Myocyte (in vitro differentiated cells): ENCODE measurements at places on chromosomes 5 and 9. TPM values are rescaled to one million over a fixed set of nuclear protein-coding genes. Genes with fewer than 3 reads are reported as not detected.

- DNase-seq, result peak; percentile 95
Observed at GRCh38 chr9:86126998-86127972, 27.9 kb upstream of the GOLM1 start.

Gene EQTN
- total RNA-seq, result not detected in 2 replicates

- DNase-seq, result peak; percentile 76
Observed at GRCh38 chr5:138354926-138355378, 2.5 kb downstream of the KDM3B start.

DNA sequence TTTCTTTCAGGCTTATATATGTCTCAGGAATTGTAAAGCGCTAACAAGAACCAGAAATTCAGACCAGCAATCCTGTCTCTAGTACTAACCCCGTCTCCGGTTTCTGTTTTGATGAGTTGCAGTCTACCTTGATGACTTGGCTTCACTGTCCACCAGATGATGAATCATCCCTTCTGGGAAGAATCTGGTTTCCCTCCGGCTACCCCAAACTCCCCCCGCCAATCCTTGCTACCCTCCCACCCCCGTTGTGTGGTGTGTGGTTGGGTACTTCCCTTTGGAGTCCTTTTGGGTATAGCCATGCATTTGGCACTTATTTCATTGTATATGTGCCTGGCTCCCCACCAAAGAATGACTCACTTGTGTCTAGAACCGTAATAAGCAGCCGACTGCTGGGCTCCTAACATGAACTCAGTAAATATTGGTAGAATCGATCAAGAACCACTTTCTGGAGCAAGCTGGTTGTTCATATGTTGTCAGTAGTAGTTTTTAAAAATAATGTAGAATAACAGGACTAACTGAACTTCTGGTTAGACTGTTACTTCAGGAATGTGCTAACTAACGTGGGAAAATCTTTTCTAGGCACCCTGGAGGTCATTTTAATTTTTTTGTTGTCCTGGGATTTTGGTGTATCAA is 8.3 kb upstream of the TGFBI start:
- peak; percentile 87 for DNase-seq

Gene LRRC14B
- total RNA-seq, result 11.2 and 21.9 TPM in 2 replicates

Gene TAF11L10
- total RNA-seq, result not detected in 2 replicates

GRCh38 chr9:125523681-125524080 is 183.3 kb downstream of the MAPKAP1 start:
- DNase-seq, result no peak

- no peak for DNase-seq
Observed at GRCh38 chr9:9215050-9215449, 1397.8 kb downstream of the PTPRD start.

GRCh38 chr9:113581865-113582697 is 118.6 kb downstream of the RGS3 start:
- DNase-seq, result peak; percentile 88

Gene SOWAHA
- 0.11 and 0.36 TPM in 2 replicates for total RNA-seq

Gene SHOC1
- not detected in 2 replicates for total RNA-seq

- no peak for DNase-seq
Observed at GRCh38 chr9:71783120-71783523, 14.8 kb upstream of the CEMIP2 start.

Gene GCNT4
- total RNA-seq, result 0.35 and 0.47 TPM in 2 replicates

DNA sequence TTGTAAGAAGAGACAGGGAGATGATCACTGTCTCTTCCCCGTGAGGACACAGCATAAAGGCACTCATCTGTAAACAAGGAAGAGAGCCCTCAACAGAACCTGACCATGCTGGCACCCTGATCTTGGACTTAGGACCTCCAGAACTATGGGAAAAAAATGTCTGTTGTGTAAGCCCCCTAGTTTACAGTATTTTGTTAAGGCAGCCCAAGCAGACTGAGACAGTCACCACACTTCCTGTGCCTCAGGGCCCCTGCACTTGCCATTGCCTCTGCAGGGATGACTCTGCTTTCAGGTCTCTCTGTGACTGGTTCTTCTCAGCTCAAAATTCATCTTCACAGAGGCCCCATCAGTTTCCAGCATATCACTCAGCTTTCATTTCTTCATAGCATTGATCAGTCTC is 372.1 kb downstream of the TLE1 start:
- DNase-seq, result no peak

- DNase-seq, result peak; percentile 33
Observed at GRCh38 chr9:73200694-73201452, 49.2 kb downstream of the ANXA1 start.
